ENCODE measurements at places on chromosomes 6 and 20.
A peak's percentile ranks its signal among the peaks of the same experiment; 100 is the strongest.

DNA sequence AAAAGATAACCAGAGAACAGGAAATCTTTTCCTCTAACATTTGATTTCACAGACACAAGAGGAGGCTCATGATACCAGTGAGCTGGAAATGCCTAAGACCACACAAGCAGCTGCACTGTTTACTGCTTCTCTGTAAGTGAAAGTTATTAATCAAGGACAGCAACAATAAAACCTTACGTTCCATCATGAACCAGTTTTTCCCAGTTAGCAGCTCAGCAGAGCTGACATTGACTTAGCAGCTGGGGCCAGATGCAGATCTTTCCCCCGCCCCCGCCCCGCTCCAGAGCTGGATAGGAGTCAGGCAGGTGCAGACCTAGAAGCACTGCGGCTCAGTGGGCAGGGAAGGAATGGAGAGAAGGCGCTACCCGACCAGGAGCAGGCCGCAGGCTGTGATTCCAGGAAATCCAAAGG, 275.2 kb downstream of the GMDS start:
- no peak for DNase-seq

- DNase-seq = no peak
Measured at GRCh38 chr6:150905769-150906168, 40.3 kb downstream of the MTHFD1L start.

DNA sequence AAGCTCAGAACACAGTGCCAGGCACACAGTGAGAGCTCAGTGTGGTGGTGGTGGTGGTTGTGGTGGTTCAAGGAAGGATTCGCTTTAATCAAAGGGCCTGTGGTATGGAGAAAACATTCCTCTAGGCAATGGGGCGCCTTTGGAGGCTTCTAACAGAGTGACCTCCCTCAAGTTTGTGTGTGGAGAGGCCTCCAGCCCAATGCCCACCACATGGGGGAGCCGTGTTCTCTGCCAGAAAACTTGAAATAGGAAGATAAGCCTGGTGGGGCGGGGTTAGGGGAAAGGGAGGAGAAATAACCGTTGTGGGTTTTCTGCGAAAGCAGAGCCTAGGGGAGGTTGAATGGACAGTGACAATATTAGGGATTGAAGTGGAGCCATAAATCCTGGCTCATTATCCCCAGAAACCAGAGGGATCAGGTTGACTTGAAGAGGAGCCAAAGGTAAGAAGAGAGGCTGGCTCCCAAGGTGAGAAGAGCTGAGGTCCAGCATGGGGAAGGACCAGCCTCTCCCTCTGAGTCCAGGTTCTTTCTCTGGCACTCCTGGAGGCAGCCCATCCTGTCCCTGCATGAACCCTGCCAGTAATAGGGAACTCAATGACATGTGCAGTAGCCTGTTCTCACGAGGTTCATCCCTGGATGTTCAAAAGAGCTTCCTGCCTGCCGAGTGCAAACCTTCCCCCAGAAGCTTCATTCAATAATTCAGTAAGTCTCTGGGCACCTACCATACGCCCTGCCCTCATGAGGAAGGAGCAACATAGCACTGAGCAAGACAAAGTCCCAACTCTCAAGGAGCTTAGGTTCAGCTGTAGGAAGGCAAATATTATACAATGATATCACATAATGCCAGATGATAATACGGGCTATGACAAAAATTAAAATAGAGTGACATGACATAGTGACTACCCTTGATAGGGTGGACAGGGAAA, 51.4 kb downstream of the TGM2 start:
- DNase-seq = peak; percentile 47

DNA sequence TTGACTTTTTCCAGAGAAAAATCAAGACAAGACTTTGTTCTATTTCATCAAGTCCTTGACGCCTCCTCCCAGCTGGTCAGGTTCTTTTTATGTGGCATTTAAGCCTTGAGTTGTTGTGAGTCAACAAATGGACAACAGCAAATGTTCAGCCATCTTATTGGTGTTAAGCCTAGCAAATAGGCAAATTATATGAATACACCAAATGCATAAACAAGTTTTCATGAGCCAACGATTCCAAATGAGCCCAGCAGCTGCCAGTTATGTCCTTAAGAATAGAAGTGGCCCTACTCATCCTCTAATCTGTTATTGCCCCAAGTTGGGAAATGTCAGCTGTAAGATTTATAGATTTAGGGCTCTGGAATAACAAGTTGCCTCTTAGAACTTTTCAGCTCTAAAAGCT, 312.0 kb downstream of the SOX4 start:
- no peak for DNase-seq

DNA sequence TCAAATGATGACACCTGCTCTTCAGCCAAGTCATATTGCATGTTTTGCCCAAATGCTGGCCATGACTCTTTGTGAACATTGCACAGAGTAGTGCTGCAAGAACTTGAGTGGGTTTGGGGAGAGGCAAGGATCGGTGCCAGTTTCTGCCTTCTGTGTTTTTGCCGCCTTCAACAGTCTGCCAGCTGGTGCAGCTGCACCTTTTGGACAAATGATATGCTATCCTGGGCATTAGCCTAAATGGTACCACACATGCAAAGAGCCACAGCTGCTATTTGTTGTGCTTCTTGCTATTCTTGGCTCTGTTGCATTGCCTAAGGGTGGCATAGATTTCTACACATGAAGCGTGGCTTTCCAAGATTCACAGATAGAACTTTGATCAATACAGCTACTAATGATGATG, 189.0 kb upstream of the CCN2 start:
- no peak for DNase-seq

DNA sequence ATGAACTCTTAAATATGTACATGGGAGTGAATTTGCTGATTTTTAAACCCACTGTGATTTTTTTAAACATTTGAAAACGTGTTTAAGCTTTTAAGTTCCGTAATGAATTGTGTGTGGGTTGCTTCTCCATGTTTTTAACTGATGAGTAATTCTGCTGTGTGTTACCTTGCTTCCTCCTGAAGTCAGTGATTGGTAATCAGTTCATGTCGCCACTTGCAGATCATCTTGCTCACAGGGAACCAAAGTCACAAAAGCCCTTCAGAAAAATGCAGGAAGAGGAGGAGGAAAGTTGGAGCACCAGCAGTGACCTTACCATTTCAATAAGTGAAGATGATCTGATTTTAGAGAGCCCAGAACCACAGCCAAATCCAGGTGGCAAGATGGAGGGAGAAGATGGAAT, 36.7 kb downstream of the KIZ start:
- DNase-seq = no peak

GRCh38 chr20:43737925-43738324, 11.1 kb upstream of the GTSF1L start:
- no peak for DNase-seq

DNA sequence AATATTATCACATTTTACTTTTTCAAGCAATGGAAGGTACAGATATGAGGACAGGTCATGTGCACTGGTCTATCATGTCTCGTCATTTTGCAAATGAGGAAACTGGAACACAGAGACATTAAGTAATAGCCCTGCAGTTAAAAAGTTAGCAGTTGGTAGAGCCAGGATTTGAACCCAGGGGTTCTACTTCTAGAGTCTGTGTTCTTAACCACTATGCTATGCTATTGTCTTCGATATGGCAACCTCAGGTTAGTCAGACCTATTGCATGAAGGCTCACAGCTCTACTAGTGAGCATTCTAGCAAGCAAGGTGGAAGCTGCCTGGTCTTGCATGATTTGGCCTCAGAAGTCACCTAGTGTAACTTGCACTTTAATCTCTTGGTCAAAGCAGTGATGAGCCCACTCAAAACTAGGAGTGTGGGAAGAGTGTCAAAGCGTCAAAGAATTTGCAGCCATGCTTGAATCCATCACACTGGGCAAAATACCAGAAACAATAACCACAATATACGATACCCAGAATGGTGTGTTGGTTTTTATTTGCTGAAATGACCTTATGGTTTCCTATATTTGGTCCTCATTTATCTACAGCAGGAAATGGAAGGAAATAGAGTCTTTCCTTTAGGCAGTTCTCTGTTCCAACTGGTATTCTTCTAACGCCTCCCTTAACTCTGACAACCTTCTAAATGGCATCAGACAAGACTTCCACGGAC, 20.4 kb upstream of the BMP2 start:
- peak; percentile 7 for DNase-seq

DNA sequence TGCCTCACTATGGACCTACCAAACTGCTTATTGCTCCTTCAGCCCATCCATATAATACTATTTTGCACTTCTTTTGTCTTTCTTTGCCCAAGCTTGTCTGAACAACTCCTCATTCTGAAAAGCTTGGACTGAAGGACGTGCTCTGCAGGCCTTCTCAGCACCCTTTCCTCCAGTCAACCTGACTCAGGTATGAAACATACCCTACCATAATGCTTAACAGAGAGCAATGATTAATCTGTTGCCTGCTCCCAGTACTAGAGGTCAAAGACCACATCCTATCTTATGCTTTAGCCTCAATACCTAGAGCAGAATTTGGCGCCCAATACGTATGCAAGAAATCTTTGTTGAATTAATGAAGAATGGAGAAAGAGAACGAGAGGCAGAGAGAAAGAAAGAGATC, 55.2 kb downstream of the ATXN1 start:
- no peak for DNase-seq

- DNase-seq = no peak
Measured at GRCh38 chr20:52899041-52899608, 73.0 kb upstream of the TSHZ2 start.

GRCh38 chr20:50054626-50055511, 58.1 kb downstream of the UBE2V1 start:
- DNase-seq = peak; percentile 70

DNA sequence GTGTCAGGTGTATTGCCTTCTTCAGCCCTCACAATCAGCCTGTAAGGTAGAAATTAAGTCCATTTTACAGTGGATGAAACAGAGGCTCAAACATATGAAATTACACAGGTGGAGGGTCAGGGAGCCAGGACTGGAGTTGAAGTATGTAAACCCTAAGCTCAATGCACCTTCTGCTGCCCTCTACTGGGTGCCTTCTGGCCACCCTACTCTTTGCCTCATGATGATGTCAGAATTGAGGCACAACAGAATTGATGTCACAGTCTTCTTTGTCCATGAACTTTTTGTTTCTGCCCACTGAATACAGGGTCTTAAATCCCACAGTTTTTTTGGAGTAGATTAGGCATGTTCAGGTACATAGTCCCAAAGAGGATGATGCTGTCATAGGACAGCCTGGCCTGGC, 400.8 kb upstream of the CHD6 start:
- DNase-seq = no peak

DNA sequence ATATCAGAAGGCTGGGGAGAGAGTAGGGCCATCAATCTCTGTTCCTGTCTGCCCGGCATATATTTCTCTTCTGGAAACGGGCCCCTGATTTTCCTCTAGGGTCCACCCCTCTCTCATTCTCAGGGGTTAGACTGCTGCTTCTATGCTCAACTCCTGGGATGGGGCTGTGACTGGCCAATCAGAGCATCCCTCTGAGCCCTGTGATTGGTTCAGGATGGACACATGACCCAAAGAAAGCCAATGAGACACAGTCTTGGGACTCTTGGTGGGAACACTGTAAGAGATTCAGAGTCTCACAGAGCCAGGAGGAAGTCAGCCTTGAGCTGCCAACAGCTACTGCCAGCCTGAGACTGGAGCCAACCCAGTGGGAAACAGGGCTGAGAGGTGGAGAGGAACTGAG, 31.0 kb upstream of the KCNB1 start:
- no peak for DNase-seq

GRCh38 chr20:50980851-50981713, 22.5 kb downstream of the MOCS3 start:
- peak; percentile 66 for DNase-seq

- DNase-seq = no peak
Measured at GRCh38 chr6:168877821-168878282, 375.8 kb downstream of the THBS2 start.

- no peak for DNase-seq
Measured at GRCh38 chr6:2186516-2186915, 58.9 kb downstream of the GMDS start.

GRCh38 chr6:47182291-47182957, 127.3 kb downstream of the TNFRSF21 start:
- no peak for DNase-seq

DNA sequence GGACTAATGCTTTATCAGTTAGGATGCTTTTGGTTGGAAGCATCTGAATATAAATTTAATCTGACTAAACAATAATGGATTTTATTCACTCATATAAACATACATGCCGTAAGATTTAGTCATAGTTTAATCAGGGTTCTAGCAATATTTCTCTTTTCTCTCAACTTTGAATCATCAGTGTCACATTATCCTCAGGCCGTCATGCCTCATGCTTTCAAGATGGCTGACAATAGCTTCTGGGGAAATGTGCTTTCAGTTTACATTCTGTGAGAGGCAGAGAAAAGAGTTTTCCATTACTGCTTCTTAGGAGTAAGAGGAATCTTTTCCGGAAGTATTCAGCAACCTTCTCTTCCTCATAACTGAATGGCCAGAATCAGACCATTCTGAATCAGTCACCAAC, 162.2 kb downstream of the GJA1 start:
- DNase-seq = no peak

- DNase-seq = no peak
Measured at GRCh38 chr20:32312718-32313424, 35.4 kb downstream of the KIF3B start.

DNA sequence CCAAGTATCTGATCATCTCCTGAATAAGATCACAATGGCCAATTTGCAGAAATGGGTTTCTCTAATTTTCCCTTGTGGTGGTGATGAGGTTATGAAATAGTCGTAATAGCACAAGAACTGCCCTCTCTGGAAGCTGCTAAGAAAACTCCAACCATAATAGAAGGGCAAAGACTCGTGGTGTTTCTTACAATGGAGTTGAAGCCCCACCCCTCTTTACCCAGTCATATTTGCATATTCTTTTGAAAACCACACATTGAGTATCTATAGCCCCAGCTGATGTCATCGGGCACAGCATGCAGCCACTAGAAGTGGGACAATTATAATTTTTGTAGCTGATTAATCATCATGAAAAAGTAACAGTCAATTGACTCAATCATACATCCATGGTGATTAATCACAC, 452.1 kb upstream of the POU3F2 start:
- no peak for DNase-seq

DNA sequence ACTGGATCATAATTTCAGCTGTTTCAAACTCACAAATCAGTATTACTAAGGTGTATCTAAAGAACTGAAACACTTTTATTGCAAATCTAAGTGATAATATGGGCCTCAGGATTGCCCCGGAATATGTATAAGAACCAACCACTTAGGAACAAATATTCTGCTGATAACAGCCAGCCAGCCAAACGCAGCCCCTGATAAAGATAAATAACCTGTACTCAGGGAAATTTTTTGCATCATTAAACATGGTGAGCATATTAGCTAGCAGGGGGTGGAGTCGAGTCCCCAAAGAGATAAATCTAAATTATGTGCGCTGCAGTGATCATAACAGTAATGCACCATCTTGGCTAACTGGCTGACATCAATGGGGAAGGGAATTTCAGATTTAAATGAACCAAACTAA, 410.2 kb upstream of the MAP3K7 start:
- DNase-seq = no peak

DNA sequence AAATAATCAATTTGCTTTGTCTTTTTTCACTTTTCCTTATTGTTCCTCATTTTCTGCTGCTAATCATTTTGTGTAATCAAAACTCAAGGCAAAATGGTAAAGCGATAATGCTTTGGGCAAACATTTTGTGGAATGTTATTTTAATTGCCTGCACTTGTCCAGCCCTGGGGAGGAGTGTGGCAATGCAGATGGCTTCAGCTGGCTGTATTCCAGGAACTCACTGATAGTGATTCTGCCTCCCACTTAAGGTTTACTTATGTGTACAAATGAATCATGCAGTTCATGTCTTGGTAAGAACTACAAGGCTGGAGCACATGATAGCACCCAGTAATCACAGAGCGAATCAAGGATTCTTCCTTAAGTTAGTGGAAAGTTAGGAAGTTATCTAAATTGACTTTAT, 107.8 kb downstream of the COL19A1 start:
- no peak for DNase-seq

GRCh38 chr6:152295920-152296319, 341.2 kb downstream of the SYNE1 start:
- no peak for DNase-seq

GRCh38 chr20:43853174-43853803, 61.4 kb upstream of the TOX2 start:
- no peak for DNase-seq
